ENCODE measurements at places on chromosomes 5 and 9.

DNA sequence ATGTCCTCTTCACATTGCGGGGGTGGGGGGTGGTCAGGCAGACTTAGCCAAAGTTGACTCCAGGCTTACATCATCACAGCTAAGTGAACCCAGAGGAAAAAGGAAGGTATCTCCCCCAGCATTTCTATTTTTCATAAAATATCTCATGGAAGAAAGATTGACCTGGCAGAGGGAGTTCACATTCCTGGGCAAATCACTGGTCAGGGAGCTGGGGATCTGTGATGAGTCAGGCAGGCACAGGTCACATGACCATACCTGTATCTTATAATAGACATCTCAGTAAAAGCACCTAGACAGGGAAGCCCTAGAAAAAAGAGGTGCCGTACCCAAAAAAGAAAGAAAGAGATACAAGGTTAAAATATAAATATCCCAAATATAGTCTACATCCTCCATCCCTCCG, 57.3 kb upstream of the WWC1 start:
- DNase-seq: no peak

DNA sequence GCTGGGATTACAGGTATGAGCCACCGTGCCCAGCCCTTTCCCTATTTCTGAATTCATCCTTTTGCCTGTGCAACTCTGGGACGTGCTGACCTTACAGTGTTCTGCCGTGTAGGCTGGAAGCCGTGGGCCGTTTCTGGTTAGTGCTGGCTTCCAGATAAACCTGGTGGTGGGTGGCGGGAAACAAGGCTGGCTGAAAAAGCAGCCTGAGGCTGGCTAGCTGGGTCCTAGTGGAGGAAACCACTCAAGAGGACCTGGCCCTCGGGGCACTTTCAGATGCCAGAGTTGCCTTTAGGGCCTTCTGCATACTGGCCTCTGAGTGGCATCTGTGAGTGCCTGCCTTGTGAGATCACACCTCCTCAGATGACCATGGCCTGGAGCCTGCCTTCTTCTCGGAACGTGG, 26.9 kb downstream of the GALNT12 start:
- DNase-seq: no peak

GRCh38 chr9:73202980-73203379, 51.3 kb downstream of the ANXA1 start:
- no peak for DNase-seq

DNA sequence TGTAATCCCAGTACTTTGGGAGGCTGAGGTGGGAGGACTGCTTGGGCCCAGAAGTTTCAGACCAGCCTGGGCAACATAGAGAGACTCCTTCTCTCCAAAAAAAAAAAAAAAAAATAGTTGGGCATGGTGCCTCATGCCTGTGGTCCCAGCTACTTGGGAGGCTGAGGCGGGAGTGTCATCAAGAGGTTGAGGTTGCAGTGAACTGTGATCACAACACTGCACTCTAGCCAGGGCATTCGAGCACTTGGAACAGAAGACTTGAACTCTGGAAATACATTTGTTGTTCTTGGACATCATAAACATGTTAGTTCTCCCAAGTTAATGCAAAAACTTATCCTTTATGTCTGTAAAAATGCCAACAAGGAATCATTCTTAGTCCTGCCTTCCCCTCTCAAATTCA, 29.6 kb downstream of the EHMT1 start:
- no peak for DNase-seq
